Stimulated activated CD8-positive, alpha-beta memory T cell treated with anti-CD3 and anti-CD28 coated beads, Interleukin-2, amount 100 ng/mL, for 1 hour (primary cell): ENCODE measurements at places on chromosomes 2 and 18.

GRCh38 chr18:37853706-37854105 is 288.1 kb upstream of the CELF4 start:
- DNase-seq: no peak

DNA sequence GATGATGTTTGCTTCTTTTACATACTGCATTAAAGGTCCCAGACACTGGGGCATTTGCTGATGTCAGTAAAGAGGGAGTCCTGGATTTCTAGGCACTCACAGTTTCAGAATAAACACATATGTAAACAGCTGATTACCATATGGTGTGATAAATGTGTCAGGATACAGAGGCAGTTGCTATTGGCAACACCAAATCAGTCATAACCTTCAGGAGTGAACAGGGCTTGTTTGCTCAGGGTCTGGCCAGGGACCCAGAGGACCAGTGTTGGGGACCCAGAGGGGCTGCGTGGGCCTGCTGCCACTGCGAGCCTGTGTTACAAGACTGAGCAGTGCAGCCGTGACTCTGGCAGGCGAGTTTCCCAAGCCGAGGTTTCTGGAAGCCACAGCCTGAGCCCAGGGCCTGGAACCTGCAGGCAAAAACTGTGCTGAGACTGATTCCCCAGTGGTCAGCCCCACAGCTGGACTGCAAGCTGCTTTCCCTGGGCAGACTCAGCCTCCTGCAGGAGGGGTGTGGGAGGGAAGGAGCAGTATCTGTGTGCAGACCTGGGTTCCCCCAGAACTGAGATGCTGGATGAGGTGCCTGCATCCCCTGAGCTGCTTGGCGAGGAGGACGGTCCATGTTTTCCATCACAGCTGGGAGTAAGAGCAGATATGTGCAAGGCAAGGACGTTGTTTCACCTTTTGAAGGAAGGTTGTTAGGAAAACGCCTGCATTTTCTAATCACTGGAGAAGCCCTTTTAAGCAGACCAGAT is 23.6 kb downstream of the ASAP2 start:
- DNase-seq: no peak

- DNase-seq: no peak
Measured at GRCh38 chr2:193502363-193503035, 1307.8 kb upstream of the TMEFF2 start.

- no peak for DNase-seq
Measured at GRCh38 chr2:217980591-217980990, 22.2 kb downstream of the TNS1 start.

- no peak for DNase-seq
Measured at GRCh38 chr18:61992285-61992684, 99.5 kb upstream of the RNF152 start.

GRCh38 chr18:77087393-77088141 is 45.0 kb downstream of the MBP start:
- no peak for DNase-seq

DNA sequence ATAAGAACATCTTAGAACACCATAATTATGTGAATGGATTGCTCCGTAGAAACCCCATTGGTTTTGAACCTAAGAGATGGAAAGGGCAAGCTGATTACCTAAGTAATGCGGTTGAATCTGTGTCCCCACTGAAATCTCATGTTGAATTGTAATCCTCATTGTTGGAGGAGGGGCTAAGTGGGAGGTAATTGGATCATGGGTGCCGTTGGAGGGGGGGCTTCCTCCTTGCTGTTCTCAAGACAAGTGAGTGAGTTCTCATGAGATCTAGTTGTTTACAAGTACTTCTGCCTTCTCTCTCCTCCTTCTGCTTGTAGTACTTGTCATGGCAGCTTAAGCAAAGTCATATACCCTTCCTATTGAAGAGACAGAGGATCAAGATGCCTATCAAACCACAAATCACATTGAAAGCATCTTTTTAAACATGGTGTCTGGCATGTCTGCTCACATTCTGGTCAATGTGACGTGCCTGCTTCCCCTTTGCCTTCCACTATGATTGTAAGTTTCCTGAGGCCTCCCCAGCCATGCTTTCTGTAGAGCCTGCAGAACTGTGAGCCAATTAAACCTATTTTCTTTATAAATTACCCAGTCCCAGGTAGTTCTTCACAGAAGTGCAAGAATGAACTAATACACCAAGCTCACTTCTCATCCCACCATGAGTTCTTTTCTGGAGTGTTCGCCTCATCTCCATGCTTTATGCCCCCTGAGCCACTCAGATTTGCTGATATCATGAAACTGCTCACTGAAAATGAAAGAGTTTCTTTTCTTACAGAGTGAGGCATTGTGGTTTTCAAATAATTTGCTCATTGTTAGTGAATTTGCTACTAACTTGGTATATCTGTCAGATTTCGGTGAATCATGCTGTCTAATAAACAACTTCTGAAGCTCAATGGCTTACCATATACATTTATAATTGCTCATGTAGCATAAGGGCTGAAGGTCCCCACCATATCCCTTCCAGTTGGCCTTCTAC is 23.6 kb downstream of the KCNE4 start:
- DNase-seq: no peak

DNA sequence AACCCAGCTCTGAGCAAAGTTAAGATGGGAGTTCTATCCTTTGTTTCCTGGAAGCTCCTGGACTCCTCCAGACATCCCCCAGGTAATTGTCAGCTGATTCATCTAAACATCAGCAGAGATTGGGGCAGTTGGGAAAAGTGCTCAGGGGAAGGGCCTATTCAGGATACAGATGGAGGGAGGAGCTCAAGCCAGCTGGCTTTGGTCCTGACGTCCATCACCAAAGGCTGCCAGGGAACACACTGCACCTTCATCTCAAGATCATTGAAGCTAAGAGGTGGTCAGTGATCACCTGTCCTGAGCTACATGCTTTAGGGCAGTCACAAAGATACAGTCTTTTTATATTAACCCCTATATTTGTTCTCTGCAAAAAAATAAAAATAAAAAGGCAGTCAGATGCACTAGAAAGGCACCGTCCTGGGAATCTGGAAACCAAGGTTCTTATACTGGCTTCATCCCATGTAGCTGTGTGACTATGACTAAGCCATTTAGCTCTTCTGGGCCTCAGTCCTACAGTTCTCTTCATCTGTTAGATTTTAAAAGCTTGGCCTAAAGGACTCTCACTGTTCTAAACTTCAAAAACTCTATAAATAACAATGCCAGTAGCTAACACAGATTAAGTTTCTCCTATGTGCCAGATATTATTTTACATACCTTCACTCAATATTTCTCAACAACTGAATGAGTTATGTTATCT is 446.5 kb downstream of the BCL11A start:
- DNase-seq: no peak

DNA sequence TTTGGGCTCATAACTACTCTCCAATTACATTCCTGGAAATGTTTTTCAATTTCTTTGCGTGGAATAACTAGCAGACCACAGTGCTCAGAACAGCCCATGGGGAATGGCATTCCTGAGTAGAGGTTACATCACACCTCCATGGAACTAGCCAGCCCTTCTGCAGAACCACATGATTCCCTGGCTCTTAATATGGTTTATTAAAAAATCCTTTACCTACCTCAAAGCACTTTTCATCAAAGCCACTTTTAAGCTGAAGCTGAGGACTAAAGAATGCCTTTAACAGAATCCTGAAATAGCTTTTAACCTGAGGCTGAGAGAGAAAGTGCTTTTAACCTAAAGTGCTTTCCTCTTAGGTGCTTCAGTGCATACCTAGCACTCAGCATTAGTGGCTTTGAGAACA is 376.3 kb downstream of the ARHGAP15 start:
- DNase-seq: no peak

DNA sequence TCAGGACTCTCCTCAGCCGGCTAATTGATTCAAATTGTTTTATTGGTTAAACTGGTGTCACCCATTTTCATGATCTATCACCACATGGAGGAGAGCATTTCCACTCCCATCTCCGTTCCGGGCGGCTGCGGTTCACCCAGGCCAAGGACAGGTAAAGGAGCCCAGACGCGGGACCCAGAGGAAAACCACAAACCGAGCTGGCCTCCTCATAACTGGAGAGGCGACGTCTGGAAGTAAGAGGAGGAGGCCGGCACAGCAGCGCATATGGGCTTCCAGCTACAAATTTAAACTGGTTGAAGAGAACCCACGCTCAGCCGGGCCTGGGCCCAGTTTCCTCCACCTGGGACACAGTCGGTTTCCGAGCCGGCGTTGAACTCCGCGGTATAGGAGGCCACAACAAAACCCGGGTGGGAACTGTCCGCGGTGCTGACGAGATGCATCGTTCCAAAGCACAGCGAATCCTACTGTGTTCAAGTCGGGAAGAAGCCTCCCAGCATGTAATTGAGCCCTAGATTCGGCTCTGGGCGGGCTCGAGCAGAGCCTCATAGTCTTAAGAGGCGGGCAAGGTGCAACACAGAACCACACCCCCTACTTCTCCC is 3.0 kb upstream of the SKOR2 start:
- no peak for DNase-seq

- DNase-seq: no peak
Measured at GRCh38 chr2:172858473-172858745, 122.8 kb downstream of the RAPGEF4 start.

GRCh38 chr18:42436222-42436765 is 481.3 kb downstream of the PIK3C3 start:
- DNase-seq: no peak

- DNase-seq: no peak
Measured at GRCh38 chr18:57900906-57901435, 97.9 kb upstream of the ATP8B1 start.

GRCh38 chr18:45901654-45902210 is 65.4 kb downstream of the EPG5 start:
- no peak for DNase-seq

- no peak for DNase-seq
Measured at GRCh38 chr18:28149810-28150420, 27.0 kb downstream of the CDH2 start.

DNA sequence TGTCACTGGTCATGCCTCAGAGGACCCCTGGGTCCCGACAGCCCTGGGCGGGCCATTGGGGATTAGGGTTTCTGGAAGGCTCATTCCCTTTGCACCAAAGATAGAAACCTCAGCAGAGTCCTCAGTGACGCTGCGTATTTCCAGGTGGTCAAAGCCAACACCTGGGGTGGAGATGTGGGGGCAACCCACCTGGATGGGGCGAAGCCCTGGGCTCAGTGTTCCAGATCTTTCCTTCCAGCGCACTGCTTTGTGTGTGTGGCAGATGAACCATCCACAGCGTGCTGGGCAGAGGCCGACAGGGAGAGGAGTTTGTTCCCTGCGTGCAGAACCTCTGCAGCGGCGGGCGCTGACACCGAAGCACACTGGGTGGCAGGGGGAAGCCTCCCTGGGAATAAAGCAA is 143.9 kb downstream of the CTIF start:
- DNase-seq: no peak

DNA sequence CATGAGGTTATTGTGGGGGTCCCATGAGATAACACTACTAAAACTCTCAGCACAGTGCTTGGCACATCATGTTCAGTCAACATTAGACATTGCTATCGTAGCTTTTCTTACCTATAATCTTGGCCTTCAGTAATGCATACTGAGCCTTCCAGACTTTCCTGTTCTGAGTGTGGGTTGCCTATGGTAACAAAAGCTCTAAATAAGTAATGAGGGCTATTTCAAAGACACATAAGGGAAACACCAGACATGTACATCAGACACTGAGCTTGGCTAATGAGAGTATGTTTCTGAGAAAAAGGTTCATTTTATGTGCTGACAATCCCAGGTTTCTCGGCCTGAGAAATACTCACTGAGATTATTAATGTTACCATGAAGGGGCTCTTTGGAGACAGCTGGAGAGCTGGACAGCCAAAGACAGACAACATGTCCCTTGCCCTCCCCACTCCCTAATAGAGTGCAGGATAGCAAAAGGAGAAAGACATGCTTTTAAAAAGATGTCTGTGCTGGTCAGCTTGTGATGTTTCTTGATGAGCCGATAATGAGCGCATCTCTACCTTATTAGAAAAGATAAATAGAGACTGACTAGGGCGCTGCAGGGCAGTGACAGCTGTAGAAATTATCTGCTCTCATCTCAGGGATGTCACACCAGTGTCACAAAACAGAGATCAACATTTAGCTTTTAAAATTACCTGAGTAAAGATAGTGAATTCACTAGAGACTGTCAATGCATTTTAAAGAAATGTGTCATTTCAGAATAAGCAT is 25.4 kb downstream of the POLE4 start:
- DNase-seq: no peak

DNA sequence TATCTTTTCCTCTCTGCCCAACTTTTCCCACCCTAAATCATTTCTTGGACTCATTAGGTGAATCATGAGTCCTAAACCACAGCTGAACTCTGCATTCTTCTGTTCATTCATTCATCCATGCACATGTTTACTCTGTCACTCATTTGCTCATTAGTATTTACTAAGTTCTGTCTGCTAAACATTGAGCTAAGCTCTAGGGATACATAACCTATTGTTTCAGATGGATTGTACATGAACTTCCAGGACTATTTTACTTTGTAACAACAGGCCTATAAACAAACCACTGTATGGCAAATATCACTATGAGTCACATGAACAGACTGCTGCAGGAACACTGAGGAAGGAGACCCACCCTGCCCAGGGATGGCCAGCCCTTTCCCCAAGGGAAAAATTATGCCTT is 14.6 kb upstream of the DYNC2LI1 start:
- DNase-seq: no peak

DNA sequence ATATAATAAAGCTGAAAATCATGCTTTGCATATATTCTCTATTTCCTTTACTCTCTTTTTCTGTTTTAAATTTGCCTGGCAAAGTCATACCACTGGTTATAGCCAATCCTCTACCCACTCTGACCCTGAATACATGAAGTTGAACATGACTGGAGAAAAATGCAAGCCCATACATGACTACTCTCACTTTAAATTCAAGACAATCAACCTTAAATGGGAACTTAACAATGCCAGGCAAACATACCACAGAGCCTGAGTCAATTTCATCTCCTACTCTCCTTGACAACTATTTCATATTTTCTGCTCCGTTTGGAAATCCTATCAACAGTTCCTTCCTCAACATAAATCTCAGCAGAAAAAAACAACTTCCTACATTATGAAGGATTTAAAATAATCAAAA is 22.6 kb downstream of the RAD51AP2 start:
- DNase-seq: no peak

- no peak for DNase-seq
Measured at GRCh38 chr2:80454628-80455027, 150.1 kb upstream of the LRRTM1 start.

DNA sequence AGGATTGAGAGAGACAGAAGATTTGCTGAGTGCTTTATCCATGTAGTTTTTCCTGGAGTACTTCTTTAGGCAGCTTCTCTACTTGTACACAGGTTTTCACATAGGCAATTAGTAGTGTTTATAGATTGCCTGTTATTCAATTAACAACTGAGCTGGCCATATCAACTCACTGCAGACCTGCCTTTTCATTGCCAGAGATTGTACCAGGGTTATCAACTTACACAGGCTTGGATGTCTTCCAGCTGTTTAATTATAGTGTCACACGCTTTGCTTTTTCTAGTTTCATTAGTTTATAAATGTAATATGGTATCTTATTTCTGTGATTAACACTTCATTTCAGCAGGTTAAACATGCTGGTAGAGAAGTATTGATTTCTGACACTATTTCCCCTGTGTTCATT is 125.9 kb downstream of the GPD2 start:
- no peak for DNase-seq

GRCh38 chr2:36677386-36677785 is 19.1 kb upstream of the VIT start:
- no peak for DNase-seq

GRCh38 chr18:49560624-49561288 is 1.1 kb upstream of the LIPG start:
- no peak for DNase-seq
